ENCODE measurements at places on chromosomes 6 and 20.

DNA sequence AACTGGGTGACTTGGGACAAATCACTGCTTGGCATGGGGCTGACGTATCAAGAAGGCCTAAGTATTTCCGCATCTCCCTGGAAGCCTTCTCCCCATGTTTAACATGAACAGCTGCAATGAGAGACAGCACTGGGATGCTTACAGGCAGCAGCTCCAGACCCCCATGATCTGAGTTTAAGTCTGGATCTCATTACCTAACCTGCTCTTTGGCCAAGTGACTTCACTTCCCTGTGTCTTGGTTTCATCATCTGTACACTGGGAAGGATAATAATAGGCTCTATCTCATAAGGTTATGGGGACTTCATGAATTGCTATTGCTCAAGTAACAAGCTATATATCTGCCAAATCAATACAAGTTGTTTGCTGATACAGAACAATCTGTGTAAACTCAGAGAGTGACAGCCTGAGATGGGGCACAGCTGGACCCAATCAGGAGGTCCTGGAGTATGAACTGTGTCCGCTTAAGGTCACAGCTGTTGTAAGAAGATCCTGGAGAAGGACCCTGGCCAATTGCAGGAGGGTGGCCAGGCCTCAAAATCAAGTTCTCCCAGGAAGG, 56.0 kb downstream of the TGM2 start:
- no peak for DNase-seq

GRCh38 chr20:14235355-14235754, 102.1 kb downstream of the FLRT3 start:
- peak; percentile 35 for DNase-seq

GRCh38 chr6:51644426-51644825, 443.0 kb downstream of the PKHD1 start:
- no peak for DNase-seq

DNA sequence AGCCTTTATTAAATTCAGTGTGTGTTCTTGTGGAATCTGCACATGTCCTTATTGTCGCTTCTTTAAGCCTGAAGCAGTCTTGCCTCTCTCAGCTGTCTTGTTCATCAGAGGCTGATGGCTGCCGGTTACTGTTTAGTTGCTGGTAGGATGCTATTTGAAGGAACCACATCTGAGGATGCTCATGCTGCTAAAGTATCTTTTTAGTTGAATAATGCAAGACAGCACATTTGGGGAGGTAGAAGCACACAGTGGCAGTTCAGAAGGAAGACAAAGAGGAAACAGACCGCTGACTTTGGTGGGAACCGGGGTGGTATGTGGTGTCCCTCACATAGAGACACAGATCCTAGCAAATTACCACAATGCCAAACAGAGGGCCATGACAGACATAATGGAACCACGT, 144.2 kb upstream of the HDDC2 start:
- no peak for DNase-seq

DNA sequence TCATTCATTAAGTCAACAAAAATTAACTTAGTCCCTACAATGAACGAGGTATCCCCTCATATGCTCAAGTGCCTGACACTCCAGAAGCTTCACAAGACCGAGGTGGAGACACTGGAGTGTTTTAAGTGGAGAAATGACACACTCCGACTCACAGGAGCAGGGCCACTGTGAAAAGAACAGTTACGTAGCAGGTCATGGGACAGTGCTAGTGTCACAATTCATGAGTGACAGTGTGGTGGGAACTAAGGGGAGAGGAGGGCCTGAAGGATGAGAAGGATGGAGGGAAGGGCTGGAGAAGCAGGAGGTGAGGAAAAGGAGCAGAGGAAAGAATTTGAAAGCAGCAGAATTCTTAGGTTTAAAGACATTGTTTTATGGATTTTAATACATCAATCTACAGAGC, 1.3 kb upstream of the HLA-A start:
- DNase-seq, result no peak

GRCh38 chr6:36650848-36651478, 27.6 kb upstream of the CDKN1A start:
- DNase-seq, result no peak

GRCh38 chr6:146887447-146888077, 288.8 kb downstream of the ADGB start:
- no peak for DNase-seq

GRCh38 chr6:138507977-138508675, 8.8 kb upstream of the NHSL1 start:
- no peak for DNase-seq

DNA sequence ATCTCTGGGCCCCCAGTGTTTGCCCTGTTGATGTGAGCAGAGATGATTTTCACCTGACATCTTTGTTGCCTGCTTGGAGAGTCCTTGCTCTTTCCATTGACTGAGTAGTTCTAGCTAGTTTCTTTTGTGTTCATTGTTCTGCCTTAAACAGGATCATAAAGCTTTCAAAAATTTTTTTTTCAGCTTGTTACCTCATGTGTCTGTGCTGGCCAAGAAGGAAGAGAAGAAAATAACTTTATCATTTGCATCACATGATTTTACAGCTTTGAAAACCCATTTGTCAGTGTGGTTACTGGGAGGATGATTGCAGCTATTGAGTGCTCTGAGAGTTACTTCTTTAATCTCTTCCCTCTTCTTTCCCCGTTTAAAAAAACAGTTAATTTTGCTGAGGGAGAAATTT, 16.0 kb downstream of the FOXO3 start:
- no peak for DNase-seq

GRCh38 chr6:33410711-33411631, at the start of gene PHF1:
Gene PHF1, plus strand, starts transcription at chr6:33411014. Its CDS starts 1,250 bp downstream, at chr6:33412264.
- DNase-seq, result peak; percentile 86

DNA sequence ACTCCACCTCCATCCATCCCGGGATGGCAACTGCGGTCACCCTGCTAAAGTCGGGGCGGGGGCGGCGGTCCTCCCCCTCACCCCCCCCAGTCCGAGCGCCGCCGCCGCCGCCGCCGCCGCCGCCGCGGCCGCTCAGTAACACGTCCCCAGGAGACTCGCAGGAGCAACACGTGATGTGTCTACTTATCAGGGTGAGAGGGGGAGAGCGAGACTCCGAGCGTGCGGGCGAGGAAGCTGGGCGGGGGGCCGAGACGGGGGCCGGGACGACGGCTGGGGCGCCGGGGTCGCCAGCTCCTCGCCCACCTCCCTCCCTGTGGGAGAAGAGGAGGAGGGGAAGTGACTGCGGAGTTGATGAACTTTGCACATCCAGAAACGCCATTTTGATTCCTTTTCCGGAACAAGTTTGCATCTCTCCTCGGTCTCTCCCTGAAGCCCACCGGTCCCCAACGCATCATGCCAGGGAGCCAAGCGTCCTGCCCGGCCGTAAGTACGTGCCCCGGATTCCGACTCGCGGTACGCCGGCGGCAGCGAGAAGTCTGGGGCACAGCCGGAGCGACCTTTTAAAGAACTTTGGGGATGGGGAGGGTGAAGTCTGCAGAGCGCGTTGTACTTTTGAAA, at the start of gene RREB1:
TSS of gene RREB1 (plus strand) at position 384 of the 618 bp plus-strand sequence. CDS start 73,951 bp downstream, outside the sequence.
- DNase-seq, result peak; percentile 53

GRCh38 chr6:33543116-33543515, 37.0 kb downstream of the BAK1 start:
- no peak for DNase-seq

DNA sequence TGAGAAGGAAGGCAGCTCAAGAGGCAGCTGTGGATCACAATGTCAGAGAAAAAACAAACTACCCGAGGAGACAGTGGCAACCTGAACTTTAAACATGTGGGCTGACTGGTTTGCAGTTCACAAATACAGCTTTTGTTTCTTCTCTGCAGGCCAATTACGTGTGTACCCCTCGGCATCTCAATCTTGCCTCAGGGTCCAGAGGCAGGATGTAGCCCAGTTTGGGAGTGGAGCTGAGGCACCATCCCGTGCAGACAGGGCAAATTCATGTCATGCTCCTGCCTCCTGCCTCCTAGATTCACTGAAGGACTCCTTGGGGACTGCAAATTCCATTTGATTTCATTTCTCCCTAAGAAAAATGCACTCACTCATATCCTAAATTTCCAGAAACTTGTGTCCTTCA, 94.2 kb upstream of the KCNK16 start:
- DNase-seq, result peak; percentile 67

DNA sequence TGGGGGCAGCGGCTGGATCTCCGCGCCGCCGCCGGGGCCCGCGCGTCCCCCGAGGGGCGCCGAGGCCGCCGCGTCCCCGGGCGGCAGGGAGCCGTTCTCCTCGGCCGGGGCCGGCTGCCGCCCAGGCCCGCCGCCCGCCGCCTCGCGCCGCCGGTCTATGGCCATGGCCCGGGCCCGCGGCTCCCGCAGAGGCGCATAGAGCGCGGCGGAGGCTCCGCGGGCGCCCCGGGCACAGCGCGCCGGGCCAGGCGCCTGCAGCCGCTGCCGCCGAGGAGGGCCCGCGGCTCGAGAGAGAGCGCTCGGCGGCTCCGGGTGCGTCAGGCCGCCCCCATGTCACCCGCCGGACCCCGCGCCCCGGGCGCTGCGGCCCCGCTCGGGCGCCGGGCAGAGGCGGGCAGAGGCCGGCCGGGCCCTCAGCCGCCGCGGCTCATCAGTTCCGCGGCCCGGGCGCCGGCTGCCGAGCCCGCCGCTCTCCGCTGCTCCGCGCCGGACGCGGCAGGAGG, 404 bp downstream of the SLC22A23 start:
- DNase-seq, result no peak

- no peak for DNase-seq
These were observed 205.5 kb downstream of the TFAP2B start for GRCh38 chr6:51024126-51024525.

DNA sequence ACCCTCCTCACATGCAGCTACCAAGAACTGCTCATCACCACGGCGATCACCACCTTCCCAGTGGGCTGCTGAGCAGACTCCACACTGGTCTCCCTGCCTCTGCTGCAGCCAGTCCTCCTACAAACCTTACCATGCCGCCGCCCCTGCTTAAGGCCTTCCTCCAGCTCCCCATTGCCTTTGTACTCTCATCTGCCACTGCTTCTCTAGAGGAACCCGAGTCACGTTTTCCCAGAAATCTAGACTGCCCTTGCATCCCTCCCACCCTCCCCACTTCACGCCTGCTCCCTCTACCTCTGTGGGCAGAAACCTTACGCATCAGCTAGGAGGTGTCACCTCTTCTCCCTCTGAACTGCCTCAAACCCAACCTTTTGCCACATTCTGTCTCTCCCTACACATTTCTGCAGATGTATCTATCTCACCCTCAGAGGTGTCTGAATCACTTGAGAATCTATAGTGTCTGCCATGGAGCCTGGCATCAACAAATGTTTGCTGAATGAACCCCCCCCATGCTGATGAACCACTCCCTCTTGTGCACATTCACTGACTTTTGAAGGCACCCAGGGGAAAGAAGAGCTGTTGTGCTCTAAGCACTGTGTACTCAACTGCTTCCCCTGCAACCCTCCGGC, 4.3 kb downstream of the E2F1 start:
- DNase-seq, result no peak

- no peak for DNase-seq
These were observed 80.2 kb downstream of the EYA2 start for GRCh38 chr20:46974669-46975434.

DNA sequence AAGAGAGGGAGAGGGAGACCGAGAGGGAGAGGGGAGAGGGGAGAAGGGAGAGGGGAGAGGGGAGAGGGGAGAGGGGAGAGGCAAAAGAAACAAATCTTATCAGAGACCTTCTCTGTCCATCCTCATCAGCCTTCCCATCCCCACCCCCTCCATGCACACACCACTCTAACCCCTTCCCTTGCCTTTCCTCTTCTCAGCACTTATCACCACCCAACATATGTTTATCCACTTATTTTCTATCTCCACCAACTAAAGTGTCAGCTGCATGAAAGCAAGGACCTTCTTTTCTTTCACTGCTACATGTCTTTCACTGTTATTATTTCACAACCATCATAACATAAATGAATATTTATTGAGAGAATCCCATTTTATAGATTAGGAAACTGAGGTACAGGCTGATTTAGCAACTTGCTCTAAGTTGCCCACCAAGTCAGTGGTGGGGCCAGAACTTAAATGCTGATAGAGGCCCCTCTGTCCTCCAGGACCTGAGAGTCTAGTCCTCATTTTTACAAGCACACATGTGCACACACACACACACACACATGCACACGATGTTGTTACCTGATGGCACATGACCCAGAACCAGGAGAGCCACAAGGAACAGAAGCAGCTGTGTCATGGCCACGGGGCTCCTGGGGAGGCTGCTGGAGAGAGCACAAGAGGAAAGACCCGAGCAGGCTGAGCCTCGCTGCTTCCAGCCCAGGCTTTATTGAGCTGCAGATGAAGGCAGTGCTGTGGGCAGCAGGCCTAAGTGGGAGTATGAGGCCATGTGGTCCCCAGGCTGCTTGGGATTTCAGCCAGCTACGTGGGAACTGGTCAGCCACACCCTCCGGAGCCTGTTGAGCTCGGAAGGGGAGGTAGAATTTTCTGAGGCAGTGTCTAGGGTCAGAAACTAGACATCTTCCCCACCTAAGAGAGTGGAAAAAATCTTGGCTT, 2.3 kb downstream of the DEFB124 start:
- no peak for DNase-seq

DNA sequence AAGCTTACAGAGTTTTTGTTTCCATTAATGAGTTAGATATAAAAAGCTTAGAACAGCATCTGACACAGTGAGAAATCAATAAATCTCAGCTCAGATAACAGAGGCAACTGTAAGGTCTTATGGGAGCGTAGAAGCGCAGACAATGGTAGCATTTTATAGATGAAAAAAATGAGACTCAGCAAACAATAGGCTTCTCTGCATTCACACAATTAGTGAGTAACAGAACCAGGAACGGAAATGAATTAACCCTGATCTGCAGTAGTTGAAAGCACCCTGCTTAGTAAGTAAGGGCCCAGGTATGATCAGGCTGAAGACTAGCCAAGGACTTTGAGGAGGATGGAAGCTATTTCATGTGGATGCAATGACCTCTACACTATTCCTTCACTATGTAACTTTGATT, 147.2 kb upstream of the EYA4 start:
- no peak for DNase-seq

- no peak for DNase-seq
These were observed 23.2 kb downstream of the PAK5 start for GRCh38 chr20:9815632-9816031.

DNA sequence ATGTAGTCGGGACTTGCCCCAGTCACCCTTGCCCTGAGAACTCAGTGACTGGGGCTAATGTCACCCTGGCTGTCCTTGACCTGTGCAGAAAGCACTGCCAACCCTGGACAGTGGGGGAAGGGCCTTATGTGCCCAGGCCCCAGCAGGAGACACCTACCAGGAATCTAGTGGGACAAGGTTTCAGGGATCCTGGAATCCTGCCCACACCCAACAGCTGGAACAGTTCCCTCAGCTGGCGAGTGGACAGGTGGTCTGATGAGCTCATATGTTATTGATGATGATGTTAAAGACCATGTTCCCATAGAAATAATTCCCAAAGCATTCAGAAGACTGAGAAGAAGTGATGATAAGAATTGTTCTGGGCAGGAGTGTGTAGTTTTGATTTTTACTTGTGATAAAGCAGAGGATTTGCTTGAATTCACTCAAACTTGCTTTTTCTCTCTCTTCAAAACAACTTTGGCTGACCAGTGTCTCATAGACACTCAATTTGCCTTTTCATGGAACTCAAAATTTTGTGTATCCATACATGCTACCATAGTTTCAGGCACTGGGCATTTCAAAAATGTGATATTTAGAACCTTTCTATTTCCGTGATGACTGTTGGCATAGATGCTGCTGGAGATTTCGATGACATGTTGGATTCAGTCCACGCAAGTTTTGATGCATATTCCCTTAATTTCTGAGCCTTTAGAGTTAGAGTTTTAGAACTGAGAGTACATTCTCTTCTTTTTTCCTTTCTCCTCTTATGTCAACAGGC, 79.3 kb downstream of the SLC22A3 start:
- DNase-seq, result no peak

- no peak for DNase-seq
These were observed 217.0 kb downstream of the TBX18 start for GRCh38 chr6:84547341-84547801.

- no peak for DNase-seq
These were observed 4.0 kb downstream of the CUL9 start for GRCh38 chr6:43186019-43186418.

GRCh38 chr6:146546443-146547043, 2.9 kb downstream of the RAB32 start:
- DNase-seq, result peak; percentile 88

Data from amniotic stem cell (primary cell).